ENCODE measurements at places on chromosomes 2 and 18.

GRCh38 chr2:164967781-164968228 is 12.5 kb upstream of the SLC38A11 start:
- DNase-seq, result no peak

DNA sequence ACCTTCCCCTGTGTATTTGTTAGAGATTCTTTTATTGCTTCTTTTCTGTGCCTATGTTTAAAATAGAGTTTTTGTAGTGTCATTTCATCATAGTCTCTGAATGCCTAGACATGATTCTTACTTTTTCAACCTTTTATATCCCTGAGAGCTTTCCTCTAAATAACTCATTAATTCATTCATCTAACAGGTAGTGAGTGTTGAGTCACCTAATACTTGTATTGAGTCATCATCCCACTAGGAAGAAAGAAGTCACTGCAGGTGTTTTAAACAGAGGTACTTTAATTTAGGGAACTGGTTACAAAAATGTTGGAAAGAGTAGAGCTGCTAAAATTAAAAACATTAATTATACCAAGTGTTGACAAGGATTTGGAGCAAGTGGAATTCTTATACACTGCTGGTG is 18.5 kb upstream of the NMS start:
- no peak for DNase-seq

DNA sequence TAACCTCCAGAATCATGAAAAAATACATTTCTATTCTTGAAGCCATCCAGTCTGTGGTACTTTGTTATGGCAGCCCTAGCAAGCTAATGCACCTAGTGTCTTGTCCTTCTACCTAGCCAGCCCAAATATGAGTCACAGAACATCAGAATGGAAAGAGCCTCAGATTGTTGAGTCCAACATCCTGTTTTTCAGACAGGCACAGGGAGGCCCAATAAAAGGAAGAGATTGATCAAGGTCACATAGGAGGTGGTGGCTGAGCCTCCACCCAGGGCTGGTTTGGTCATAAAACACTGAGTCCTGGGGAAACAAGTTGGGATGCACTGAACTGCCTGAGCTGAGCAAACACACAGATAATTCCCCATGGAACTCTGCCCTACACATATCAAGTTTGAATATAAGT is 195.5 kb downstream of the TTC32 start:
- DNase-seq, result no peak

DNA sequence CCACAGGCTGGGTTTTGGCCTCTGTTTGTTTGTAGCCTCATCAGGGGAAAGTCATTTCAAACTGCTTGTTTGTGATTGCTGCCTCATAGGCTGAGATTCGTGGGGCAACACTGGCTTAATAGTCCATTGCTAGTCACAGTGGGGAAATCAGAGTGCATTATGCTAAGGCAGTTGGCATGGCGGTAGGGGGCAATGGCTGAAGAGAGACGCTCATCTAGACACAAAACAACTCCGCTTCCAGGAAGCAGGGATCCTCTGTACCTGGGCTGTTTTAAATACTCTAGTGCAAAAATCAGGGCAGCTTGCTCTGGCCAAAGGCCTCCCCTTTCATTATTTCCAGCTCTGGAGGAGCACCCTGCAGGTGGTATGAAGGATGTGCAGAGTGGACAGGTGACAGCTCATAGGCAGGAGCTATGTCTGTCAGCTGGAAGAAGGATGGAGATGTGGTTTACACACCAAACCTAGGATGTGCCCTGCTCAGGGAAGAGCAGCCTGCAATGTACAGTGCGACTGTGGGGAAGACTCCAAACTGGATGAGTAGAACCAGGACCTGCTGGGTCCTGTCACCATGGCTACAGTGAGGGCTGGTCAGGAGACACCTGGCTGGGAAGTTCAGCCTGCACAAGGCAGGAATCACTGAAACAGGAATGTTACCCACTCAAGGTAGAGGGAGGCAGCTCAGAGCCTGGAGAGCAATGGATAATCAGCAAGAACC is 234.3 kb downstream of the CLIP4 start:
- no peak for DNase-seq

- DNase-seq, result no peak
Measured at GRCh38 chr18:78994531-78994930, 14.9 kb downstream of the SALL3 start.

GRCh38 chr2:15798701-15799431 is 141.5 kb upstream of the MYCN start:
- no peak for DNase-seq

GRCh38 chr18:67600181-67601180 is 84.0 kb upstream of the DSEL start:
- no peak for DNase-seq

DNA sequence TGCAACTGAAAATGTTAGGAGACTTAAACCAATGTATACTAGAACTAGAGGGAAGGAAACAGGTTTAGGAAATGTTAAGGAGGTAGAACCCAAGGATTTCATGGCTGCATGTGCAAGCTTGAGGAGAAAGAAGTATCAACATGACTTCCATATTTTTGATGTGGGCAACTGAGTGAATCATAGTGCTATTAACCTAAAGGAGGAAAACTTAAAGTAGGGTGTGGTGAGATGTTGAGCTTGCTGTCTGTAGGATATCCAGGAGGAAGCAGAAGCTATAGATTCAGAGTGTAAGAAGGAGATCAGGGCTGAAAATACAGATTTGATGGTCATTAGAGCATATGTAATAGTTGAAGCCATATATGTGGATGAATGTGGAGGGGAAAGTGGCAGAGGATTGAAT is 31.5 kb downstream of the NDC80 start:
- DNase-seq, result no peak

- no peak for DNase-seq
Measured at GRCh38 chr2:149185942-149186490, 144.4 kb upstream of the LYPD6 start.

DNA sequence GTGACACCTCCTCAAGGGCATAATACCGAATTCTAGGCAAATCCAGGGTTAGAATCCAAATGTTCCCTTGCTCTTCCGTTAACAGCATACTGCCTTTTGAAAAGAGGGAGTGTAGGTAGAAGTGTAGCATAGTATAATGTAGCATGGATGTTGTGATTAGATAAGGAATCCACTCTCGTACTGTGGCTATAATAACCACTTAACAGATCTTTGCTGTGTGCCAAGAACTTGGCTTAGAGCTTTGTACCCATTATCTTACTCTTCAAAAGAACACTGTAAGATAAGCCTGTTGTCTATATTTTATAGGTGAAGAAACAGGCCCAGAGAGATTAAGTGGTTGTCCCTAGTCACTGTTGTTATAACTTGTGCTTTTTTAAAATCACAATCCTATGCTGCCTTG is 24.2 kb downstream of the WDR75 start:
- DNase-seq, result no peak

DNA sequence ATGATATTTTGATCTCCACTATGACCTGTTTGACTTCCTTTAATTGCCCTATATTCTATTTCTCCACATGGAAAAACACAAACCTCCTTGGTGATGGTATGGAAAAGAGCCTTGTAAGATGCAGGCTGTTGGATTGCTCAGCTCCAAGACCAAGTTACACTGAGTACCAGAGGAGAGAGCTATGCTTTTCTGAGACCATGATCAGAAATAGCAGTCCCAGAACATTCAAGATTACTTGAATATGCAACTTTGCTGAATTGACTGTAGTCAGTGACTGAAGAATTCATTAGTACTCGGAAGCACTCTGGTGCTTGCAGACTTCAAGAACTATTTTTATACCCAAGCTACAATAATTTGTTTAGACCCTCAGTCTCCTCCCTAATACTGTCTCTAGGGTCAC is 310.6 kb upstream of the FSIP2 start:
- DNase-seq, result no peak

- DNase-seq, result no peak
Measured at GRCh38 chr18:76932026-76932819, 109.9 kb downstream of the ZNF236 start.

- DNase-seq, result no peak
Measured at GRCh38 chr2:46479265-46479664, at the start of gene TMEM247. Gene TMEM247, plus strand, starts transcription at chr2:46479565.

DNA sequence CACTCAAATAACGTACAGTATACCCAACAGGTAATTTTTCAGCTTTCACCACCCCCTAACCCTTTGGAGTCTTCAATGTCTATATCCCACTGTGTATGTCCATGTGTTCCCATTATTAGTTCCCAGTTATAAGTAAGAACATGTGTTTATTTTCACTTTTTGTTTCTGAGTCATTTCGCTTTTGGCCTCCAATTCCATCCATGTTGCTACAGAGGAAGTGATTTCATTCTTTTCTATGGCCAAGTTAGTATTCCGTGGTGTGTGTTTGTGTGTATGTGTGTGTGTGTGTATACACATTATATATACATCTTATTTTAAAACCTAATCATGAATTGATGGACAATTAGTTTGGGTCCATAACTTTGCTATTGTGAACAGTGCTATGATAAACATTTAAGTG is 464.4 kb downstream of the CMPK2 start:
- DNase-seq, result no peak

GRCh38 chr18:53253789-53254188 is 913.8 kb downstream of the DCC start:
- no peak for DNase-seq

- DNase-seq, result peak; percentile 46
Measured at GRCh38 chr2:160353166-160353565, 140.4 kb downstream of the RBMS1 start.

DNA sequence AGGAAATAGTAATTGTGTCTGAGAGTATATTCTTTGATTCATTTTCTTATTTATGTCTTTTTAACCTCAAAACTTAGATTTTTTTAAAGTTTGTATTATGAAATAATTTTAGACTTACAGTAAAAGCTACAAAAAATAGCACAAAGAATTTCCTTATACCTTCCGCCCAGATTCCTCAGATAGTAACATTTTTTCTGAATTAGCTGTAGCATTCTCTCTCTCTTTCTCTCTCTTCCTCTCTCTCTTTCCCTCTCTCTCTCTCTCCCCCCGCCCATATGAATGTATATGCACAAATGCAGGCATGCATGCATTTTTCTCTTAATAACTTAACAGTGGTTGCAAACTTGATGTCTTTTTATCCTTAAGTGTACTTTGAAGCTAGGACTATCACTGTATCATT is 361.1 kb upstream of the NRP2 start:
- DNase-seq, result no peak

GRCh38 chr2:85905187-85905666 is 16.4 kb upstream of the ST3GAL5 start:
- DNase-seq, result no peak

GRCh38 chr18:69894467-69894866 is 53.2 kb downstream of the CD226 start:
- DNase-seq, result no peak

DNA sequence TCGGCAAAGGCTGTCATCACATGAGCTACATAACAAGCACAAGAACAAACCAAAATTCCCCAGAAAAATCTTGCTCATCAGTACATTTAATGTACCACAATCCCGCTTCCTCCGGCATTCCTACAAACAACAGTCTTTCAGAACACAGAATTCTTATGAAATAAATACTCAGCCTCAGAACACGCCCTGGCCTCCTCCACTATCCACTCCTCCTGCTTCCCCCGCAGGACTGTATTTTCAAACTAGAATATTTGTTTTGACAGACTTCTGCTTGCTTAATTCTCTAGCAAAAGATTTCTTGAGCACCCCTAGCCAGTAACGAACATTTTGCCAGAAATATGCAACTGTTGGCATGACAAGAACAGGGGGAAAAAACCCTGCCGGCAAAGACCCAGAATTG is 131.2 kb downstream of the THADA start:
- no peak for DNase-seq

DNA sequence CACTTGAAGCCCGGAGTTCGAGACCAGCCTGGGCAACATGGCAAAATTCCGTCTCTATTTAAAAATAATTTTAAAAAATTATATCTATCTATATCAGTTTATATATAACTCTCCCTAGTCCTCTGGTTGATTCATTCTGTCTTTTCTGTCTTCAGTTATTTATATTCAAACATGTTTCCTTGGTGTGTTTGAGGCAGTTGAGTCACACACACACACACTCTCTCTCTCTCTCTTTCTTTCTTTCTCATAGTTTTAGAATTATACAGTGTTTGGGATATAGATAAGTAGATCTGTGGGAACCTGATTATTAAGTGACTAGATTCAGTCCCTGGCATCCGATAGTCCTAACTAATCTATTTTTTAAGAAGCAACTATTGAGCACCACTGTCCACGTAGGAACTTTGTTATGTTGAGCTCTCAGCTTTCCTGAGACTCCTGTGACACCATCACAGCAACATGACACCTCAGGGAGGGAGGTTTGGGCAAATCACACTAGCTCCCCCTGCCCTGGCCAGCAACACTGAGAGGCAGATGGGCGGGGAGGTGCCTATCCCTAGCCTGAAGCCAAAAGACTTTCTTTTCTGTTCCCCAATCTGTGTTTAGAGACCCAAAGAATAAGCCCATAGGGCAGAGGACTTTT is 482.7 kb downstream of the DLGAP1 start:
- DNase-seq, result no peak

DNA sequence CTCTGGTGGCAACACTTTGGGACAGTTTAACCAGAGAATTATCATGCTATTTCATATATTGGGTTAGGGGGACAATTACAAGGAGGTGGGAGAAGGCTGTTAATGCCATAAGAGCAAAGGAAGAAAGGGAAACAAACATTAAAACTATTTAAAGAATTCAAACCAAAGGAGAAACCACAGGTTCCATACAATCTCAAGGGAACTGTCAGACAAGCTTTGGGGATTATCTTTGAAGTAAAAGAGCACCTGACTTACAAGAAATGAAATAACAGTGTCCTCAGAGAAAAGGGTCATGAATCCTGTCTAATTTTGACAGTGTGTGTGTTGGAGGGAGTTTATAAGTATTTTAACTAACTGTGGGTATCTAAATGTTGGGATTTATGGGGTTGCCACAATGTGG is 44.4 kb downstream of the CERS6 start:
- DNase-seq, result no peak

- DNase-seq, result no peak
Measured at GRCh38 chr2:67694445-67694844, 297.3 kb downstream of the ETAA1 start.

DNA sequence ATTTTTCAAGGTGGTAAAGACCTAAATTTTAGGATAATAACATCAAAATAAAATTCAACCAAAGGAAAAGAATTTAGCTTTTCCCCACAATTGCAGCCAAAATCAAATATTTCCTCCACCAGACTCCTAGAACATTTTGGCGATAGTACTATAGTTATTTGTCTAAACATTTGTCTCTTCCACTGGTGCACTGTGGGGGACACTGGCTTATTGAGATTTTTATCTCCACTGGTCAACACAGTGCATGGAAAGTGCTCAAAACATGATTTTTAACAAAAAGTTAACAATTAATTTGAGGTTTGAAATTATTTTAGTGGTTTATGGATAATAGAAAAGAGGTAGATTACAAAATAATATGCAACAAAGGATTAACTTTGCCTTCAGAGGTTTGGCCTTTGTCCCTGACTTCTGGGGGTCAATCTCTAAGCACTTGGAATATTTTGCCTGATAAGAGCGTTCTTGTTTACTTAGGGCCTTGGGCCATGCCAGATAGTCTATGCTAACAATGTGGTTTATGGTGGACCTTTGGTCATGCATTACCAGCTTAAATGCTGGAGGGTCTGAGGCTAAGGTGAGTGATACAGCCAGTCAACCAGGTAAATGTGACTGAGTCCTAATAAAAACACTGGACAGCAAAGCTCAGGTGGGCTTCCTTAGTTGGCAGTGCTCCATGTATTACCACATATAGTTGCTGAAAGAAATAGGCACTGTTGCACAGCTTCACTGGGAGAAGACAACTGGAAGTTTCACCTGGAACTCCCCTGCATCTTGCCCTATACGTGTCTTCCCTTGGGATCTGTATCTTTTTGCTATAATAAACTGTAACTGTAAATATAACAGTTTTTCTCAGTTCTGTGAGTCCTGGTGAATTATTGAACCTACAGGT is 67.2 kb upstream of the SATB2 start:
- DNase-seq, result no peak

Data from CD4-positive, alpha-beta T cell treated with Interleukin-2 at 100 ng/mL for 4 hours (primary cell).